ENCODE measurements at places on chromosomes 4 and X. TPM values are rescaled to one million over a fixed set of nuclear protein-coding genes. Genes with fewer than 3 reads are reported as not detected.
A peak's percentile ranks its signal among the peaks of the same experiment; 100 is the strongest.

DNA sequence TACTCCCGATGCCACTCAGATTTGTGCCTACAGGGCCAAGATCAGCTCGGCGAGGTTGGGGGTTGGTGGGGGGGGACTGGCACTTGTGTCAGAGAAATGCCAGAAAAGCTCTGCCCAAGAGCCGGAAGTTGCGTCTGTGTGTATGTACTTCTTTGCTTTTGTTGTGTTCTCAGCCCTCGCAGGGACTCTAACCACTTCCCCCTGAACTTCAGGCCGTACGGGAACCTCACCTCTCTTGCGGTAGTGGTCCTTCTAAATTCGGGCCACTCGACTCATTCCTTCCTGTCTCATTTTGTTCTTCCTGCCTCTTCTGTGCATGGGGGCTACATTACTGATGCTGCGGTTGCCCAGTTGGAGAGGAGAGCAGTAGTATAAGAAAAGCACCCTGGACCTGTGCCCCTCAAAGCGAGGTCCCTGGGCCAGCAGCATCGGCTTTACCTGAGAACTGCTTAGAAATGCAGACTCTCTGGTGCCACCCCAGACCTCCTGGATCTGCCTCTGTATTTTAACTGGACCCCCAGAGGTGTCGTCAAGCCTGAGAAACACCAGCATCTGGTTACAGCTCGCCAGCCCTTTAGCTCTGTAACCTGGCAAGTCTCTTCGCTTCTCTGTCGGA, 146.3 kb upstream of the RPS6KA3 start:
- DNase-seq, result peak; percentile 11

- peak; percentile 23 for DNase-seq
These were observed 19.5 kb downstream of the AP1AR start for GRCh38 chr4:112251019-112251643.

The CNKSR2 gene
- total RNA-seq, result 0.87 TPM

The NIPAL1 gene
- total RNA-seq, result 0.51 TPM

GRCh38 chr4:151356510-151356909, 31.1 kb upstream of the SH3D19 start:
- no peak for DNase-seq

DNA sequence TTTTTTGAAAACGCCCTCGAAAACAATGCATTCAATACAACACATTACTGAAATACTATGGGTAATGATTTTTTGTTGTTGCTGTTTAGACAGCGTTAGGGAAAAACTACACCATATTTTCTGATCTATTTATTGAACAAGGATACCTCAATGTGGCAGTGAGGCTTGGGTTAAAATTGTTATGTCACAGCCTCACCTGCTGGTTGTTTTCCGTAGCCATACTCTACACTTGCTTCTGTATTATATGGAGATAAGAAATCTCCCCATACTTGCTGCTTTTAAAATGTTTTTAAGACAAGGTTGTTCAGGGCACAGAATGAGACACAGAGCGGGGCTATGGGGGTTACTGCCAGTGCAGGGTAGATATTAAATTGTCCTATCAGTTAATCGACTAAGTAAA, 221.6 kb upstream of the FTHL17 start:
- no peak for DNase-seq

GRCh38 chr4:86948276-86948675, 13.5 kb downstream of the AFF1 start:
- no peak for DNase-seq

The FHDC1 gene
- 0.41 TPM for total RNA-seq

The USP17L15 gene
- total RNA-seq, result not detected

DNA sequence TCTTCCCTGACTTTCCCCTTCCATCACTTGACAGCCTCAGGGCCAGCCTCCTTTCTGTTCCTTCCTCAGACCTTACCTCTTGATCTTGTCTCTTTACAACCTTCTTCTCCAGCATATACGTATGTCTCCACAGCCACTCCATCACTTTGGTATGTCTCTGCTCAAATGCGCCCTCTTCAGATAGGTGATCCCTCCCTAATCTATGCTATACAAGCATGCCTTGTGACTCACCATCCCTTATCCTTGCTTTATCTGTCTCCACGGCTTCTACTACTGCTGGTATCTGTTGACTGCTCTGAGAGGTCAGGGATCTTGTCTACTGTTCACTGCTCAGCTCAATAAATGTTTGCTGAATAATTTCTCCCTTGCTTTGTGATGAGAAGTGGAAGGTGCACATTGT, 9.0 kb downstream of the ARAP2 start:
- no peak for DNase-seq

DNA sequence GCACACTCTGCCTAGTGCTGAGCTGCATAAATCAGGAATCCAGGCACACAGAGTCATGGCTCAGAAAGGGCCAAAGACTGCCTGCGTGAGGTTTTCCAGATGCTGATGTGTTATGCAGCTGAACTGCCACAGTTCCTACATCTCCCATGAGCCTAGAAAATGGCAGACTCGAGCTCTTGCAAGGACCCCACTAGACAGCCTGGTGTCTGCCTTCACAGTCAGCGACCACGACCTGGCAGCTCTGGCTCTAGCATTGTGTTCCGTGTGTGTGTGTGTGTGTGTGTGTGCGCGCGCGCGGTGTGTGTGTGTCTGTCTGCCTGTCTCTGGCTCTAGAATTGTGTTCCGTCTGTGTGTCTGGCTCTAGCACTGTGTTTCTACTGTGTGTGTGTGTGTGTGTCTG, 203.6 kb upstream of the AGTR2 start:
- no peak for DNase-seq

The CXCL3 gene
- total RNA-seq, result not detected

The ENPP6 gene
- 0.07 TPM for total RNA-seq

All from gastrocnemius medialis (tissue), 4 donors.